Fibroblast of skin of right biceps (primary cell): ENCODE measurements at places on chromosomes 2 and 18.

- DNase-seq, result no peak
Observed at GRCh38 chr2:152445375-152445774, 110.4 kb downstream of the FMNL2 start.

DNA sequence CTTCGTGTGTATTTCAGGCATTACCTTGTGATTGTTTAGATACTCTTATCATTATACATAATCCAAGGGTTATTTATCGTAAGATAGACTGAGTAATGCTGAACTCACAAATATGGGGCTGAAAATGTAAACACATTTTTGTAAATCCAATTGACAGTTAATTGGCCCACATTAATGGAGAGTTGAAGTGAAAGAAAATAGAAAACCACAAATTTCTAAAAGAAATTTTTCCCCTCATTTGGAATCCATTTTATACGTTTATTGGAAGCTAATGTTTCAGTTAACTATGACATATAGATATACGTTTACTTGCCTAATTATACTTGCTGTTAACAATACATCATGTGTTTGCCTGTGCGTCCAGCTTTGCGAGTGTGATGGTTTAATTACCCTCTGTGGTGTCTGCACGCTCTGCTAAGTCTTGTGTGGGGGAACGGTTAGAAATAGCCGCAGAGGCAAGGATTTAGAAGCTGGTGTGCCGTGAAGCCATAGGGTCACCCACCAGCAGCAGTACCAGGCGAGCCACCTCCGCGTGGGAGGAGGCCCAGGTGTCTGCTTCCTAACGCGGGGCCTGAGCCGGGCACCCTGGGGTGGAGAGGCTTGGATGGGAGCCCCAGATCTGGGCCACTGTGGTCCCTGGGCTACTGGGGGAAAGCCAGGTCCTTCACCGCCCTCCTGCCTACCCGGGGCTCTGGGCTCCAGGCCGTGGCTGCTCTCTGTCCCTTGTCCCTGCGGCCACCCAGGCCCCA lies 38.0 kb downstream of the TSHZ1 start:
- no peak for DNase-seq

GRCh38 chr2:211126256-211126655 lies 569.9 kb downstream of the CPS1 start:
- no peak for DNase-seq

GRCh38 chr18:63137999-63138435 lies 181.6 kb downstream of the BCL2 start:
- no peak for DNase-seq

- peak; percentile 15 for DNase-seq
Observed at GRCh38 chr2:177400337-177400923, 7.9 kb downstream of the AGPS start.

DNA sequence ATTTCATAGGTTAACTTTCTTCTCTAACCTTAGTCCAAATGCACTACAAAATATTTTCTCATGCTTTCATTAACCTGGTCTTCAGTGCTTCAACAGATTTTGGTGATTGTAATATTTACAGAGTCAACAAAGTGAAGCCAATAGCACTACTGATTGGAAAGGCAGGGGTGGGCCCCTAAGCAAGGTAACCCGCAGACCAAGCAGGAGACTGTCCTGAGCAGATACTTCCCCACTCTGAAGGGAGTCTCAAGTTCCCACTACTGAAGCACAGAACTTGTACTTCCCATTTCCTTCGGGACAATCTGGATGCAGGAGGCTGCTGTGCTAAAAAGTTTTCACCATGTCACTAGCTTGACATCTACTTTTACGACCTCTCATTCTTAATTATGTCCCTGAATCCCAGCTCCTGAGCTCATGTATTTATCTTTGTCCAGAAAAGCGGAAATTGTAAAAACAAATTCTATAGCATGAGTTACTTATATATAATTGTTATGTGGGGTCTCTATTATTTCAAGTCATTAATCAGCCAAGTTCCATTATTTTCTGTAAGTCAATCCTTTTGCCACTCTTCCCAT lies 311.6 kb upstream of the REV1 start:
- no peak for DNase-seq

DNA sequence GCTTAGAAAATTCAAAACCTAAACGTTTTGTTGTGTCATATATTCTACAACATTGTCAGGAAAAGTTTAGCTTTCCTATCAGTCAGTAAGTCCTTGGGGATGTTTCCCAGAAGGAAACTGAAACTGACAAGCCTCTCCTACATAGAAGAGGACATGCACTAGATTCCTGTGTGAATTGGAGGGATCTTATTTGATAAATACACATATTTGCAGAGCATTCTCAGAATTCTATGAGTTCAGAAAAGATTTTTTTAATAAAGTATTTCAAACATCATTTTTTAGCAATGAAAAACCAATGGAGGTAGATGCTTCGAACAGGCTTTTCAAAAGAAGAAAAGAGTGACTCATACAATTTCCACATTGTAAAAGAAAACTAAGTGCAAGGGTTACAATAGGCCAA lies 1706.7 kb downstream of the SUCLG1 start:
- DNase-seq, result peak; percentile 10

DNA sequence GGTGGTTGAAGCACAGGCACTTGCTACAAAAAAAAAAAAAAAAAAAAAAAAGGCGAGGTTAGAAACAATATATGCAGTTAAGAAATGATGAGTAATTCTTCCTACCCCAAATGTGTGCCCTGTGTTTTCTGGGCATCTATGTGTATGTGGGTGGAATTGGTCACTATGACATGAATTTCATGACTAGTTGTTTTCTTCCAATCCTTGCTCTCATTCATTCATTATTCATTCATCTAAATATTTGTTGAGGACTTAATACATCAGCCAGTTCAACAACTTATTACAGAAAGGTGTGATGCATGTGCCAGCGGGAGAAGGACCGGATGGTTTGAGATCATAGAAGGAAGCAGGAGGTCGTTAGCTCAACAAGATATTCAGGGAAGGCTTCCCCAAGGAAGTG lies 8.3 kb upstream of the EGR4 start:
- no peak for DNase-seq

DNA sequence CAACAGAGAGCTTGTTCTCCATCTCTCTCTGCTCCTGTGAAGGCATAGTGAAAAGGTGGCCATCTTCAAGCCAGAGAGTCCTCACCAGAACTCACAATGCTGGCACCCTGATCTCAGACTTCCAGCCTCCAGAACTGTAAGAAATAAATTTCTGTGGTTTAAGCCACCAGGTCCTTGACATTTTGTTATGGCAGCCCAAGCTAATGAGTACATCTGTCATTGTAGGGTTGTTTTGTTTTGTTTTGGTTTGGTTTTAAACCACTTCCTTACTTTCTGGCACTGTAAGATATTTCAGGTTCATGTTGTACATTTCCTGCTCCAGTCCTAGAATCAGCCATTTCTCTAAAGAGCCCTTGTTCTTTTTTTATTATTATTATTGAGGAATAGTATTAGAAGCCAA lies 171.2 kb downstream of the CPS1 start:
- DNase-seq, result no peak

DNA sequence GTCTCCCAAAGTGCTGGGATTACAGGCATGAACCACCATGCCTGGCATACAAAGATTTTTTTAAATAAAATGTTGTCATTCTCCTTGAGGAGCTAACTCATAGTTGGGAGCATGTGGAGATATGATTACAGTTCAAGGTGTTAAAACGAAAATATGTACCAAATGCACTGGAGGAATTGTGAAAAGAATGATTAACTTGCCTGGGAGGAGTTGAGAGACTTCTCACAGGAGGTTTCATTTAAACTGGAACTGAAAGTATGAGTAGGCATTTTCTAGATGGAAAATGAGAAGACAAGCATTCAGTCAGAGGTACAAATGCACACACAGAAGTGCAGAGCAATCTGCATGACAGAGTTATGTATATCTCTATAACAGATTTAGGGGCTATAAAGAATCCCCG lies 126.6 kb upstream of the PDE1A start:
- DNase-seq, result no peak

DNA sequence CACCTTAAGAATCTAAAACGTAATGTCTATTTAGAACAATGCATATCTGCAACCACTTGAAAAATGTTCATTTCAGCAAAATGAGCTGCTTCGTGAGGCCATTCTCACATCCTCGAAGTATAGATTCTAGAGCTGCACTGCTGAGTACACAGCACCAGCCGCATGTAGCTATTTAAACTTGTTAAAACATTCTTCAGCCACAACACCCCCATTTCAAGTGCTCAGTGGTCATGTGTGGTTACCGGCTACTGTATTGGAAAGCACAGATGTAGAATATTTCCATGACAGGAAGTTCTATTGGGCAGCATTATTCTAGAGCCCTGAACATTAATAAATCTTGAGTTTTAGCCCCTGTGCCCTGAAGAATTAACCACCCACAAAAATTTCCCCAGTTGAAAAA lies 35.0 kb downstream of the SUMO1 start:
- DNase-seq, result no peak

- DNase-seq, result no peak
Observed at GRCh38 chr2:210000464-210001324, 1.7 kb upstream of the RPE start.

- DNase-seq, result peak; percentile 19
Observed at GRCh38 chr2:55761526-55761925, 67.9 kb upstream of the PNPT1 start.

- DNase-seq, result no peak
Observed at GRCh38 chr18:10878703-10879102, 270.7 kb downstream of the PIEZO2 start.

- peak; percentile 43 for DNase-seq
Observed at GRCh38 chr2:74778381-74779264, 55.3 kb upstream of the HK2 start.

- no peak for DNase-seq
Observed at GRCh38 chr2:237688081-237688480, 60.7 kb downstream of the LRRFIP1 start.

- peak; percentile 15 for DNase-seq
Observed at GRCh38 chr18:70450426-70451253, 161.8 kb downstream of the SOCS6 start.

- DNase-seq, result peak; percentile 3
Observed at GRCh38 chr2:235898766-235899165, 269.4 kb downstream of the GBX2 start.

DNA sequence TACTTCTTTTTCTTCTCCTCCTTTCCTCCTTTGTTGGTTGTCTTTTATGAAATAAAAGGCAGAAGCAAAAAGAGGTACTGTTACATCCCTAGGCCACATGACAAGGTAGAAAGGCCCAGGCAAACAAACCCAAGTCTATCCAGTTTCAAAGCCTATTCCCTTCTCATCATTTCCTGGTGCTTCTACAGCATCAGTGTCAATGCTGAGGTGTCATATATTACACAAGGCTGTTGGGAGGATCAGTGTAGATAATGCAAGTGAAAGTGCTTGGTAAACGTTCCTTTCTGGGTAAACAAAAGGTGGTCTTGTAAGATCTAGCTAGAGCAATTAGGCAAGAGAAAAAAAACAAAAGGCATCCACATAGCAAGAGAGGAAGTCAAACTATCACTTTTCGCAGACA lies 64.9 kb downstream of the EVA1A start:
- DNase-seq, result no peak

DNA sequence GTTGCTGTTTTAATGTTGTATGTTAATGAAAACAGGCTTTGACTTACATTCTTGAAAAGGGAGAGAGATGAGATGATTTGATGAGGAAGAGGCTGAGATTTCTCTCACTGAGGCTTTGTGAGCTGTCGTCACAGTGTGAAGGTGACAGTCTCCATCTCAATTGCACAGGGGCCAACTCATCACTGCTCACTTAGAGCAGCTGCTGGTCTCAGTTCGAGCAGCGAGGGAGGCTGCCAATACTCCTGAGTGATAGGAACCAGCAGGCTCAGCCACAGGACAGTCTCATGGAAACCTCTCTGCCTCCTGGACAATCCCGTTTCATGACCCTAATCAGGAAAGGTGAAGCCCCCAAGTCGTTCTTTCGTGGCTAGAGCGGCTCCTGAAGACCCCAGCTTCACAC lies 170.7 kb upstream of the SOX11 start:
- DNase-seq, result peak; percentile 22

DNA sequence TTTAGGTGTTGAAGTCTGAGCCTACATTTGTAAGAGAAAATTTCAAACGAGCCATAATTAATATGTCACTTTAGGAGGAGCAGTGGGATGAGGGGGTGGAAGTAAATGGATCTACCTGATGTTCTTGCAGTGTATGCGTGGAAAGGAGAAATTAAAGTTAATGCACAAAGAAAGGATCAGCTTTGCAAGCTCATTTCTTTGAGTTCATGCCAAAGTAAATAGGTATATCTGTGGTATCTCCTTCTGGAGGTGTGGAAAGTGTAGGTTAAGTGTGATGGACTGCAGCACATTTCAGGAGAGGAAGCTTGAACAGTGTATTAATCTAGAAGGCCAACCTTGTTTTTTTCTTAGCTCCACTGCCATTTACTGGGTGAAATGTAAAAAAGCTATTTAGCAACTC lies 307.5 kb upstream of the ZEB2 start:
- peak; percentile 39 for DNase-seq

DNA sequence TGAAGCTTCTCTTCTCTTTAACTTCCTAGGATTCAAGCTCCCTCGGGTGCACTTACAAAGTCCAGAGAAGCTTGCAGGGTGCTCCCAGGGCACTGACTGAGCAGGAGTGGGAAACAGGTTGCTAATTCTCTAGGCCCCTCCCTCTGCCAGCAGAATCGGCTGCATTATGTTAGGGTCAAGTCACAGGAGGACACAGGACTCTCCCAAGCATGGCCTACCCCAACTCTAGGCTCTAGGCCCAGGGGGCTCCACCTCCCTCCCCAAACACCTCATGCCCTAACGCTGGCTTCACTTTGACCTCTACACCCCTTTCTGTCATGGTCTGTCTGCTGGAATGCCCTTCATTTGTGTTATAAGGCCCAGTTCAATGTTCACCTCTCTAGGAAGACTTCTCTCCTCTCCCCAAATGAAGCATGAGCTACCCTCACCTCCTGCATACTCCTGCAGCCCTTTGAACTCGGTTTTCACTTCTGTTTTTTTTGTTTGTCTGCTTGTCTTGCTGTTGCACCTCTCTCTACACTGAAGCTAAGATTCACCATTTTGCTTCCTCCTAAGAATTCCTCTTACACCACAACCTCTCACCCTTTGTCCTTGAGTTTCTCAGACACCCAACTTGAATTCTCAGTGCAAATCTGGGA lies 521.8 kb upstream of the ID2 start:
- DNase-seq, result no peak

DNA sequence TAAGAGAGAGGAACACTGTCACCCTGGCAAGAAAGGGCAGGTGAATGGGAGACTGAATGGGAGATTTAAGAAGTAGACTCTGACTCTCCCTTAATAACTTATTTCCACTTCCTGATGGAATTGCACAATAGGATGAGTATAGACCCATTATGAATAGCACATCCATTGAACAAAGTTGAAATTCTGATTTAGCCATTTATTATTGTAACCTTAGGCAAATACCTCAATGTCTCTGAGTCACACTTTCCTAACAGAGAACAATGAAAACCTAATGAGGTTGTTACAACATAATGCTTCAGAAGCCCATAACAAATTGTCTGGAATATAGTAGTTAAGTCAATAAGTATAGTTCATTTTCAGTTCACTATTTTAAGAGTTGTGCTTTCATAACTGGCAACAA lies 78.9 kb downstream of the NRXN1 start:
- peak; percentile 80 for DNase-seq

GRCh38 chr2:175004730-175004979 lies 526 bp downstream of the CHN1 start:
- DNase-seq, result no peak

GRCh38 chr2:241309684-241310117 lies 5.8 kb downstream of the HDLBP start:
- DNase-seq, result peak; percentile 52
